ENCODE measurements at places on chromosomes 3 and 15. TPM values are rescaled to one million over a fixed set of nuclear protein-coding genes. Genes with fewer than 3 reads are reported as not detected.

DNA sequence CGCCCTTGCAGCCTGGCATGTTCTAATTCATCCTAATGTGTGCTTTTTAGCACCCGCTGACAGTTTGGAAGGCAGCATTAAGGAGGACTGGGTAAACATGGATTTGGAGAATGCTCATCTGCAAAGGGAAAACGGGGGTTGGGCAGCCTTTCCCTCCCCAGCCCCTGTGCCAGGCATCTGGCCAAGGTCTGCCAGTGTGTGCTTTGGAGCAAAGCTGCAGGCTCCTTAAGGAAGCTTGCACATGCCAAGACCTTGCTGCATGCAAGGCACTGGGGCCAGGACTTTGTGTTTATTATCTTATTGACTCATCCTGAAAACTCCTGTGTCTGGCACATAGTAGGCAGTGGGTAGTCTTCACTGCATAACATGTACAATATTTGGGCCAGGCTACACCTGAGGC, 20.1 kb downstream of the FAM3D start:
- DNase-seq = no peak

- no peak for DNase-seq
Measured at GRCh38 chr3:152976239-152976638, 141.3 kb downstream of the P2RY1 start.

- DNase-seq = no peak
Measured at GRCh38 chr3:143806038-143806437, 42.2 kb downstream of the SLC9A9 start.

DNA sequence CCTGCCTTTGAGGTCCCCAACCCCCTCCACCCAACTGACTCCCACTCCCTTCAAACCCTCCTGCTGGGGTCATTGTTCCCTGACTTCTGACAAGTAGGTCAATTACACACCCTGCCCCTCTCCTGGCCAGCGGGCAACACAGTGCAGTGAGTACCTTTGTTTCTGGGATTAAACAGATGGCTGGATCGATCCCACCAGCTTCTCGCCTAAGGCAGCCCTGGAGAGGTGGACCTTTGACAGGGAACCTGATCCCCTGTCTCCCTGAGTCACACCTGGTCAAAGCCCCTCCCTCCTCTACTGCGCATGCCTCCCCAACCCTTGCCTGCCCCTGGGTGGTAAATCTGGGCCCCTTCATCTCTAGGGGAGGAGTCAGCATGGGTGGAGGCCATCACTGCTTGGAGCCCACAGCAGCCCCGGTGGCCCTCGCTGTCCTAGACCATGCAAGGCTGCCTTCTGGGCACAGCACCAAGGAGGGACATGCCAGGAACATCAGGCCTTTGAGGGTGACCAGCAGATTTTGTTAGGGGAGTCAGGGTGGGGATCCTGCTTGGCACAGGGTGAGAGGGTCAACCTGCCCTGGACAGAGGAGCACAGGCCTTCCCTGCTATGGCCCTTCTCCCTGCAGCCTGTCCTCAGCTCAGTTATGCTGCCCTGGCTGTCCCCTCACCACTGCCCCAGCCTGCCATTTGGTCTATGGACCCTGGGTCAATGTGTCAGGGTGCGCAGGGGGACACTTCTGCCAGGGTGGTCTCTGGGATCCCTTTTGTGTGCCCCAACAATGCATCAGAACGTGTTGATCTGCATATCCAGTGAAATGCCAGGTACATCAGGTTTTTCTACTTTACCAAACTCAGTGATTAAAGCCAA, 9.8 kb upstream of the PRR23E start:
- no peak for DNase-seq

The CPLX3 gene
- total RNA-seq = 24.5 TPM

All from left cardiac atrium (tissue), 4 donors.